ENCODE measurements at places on chromosomes 2 and 18.

GRCh38 chr2:9271091-9271490 is 64.5 kb downstream of the ASAP2 start:
- no peak for DNase-seq

DNA sequence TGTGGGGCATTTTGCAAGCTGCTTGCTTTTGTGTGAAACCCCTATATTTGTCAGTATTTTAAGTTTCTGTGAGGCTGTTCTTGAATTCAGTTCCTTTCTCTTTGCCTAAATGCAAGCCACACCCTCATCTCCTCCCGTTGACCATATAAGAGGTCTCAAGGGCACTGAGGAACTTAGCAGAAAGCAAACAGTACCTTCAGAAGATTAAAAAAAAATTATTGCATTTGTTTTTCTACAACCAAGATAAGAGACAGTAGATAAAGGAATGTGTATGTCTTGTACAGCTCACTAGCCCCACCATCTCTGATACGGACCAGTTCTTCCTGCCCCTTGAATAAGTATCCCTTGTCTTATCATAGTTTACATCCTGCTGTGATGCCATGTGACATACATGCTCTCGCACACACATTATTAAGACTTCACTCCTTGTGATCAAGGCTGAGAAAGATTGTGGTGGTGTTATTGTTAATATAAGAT is 64.2 kb downstream of the NPAS2 start:
- DNase-seq = no peak

- no peak for DNase-seq
Observed at GRCh38 chr2:118954297-118955060, 12.5 kb downstream of the MARCO start.

DNA sequence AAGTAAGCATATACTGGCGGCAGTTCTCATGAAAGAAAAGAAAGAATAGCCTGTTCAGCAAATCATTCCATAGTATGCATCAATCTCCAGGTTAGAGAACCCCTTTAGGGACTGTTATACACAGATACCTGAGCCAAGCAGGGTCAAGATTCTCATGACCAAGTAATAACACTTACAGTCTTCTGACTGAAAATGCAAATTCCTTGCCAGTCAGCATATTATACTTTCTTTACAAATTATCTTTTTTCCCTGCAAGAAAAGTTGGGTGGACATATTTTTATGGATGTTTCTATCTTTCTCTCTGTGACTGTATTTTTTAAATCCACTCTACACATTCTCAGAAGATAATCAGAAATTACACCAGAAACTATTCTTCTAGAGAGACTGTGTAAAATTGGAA is 120.4 kb upstream of the COL5A2 start:
- DNase-seq = no peak

DNA sequence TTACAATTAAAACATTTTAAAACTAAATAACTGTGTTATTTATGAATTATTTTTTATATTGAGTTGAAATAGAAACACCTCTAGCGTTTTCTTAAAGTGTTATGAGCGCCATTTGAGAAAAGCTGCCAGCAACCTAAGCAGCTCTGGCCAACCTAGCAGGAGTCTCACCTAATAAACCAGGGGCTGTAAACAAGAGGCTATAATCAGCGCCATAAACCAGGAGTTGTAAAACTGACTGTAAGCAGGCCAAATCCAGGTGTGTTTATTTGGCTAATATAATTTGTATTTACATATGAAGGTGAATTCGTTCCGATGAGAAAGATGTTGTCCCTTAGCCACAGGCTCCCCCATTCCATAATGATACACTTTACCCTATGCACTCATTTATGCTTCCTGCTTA is 34.7 kb downstream of the LRRTM1 start:
- no peak for DNase-seq

GRCh38 chr18:57776767-57777166 is 26.3 kb downstream of the ATP8B1 start:
- DNase-seq = no peak

- DNase-seq = no peak
Observed at GRCh38 chr18:57846258-57846657, 43.1 kb upstream of the ATP8B1 start.

GRCh38 chr18:42086288-42086687 is 131.3 kb downstream of the PIK3C3 start:
- no peak for DNase-seq

- DNase-seq = no peak
Observed at GRCh38 chr2:144943293-144943941, 423.5 kb upstream of the ZEB2 start.

GRCh38 chr2:17101091-17101490 is 417.1 kb downstream of the RAD51AP2 start:
- no peak for DNase-seq

GRCh38 chr18:55406451-55406991 is 181.5 kb downstream of the TCF4 start:
- no peak for DNase-seq

DNA sequence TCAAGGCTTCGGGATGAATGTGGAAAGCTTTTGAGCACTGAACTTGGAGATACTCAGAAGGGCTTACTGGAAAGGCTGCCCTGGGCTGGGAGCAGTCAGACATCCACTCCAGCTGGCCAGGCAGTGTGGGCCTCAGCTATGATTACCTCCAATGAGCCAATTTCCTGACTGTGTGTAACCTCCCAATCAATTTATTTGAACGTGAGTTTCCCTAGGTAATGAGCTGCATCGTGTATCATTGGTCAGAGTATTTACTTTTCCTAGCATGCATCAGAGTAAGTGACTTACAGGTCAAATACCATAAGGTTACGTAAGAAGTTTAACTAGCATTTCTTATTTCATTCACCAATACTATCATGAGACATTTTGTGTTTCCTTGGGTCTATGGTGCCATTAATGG is 11.0 kb upstream of the CTAGE1 start:
- no peak for DNase-seq

- DNase-seq = no peak
Observed at GRCh38 chr2:230749111-230749510, 36.5 kb downstream of the CAB39 start.

- DNase-seq = no peak
Observed at GRCh38 chr18:47470941-47471340, 219.5 kb upstream of the SKOR2 start.

GRCh38 chr18:76482971-76483691 is 11.9 kb downstream of the ZNF516 start:
- no peak for DNase-seq

DNA sequence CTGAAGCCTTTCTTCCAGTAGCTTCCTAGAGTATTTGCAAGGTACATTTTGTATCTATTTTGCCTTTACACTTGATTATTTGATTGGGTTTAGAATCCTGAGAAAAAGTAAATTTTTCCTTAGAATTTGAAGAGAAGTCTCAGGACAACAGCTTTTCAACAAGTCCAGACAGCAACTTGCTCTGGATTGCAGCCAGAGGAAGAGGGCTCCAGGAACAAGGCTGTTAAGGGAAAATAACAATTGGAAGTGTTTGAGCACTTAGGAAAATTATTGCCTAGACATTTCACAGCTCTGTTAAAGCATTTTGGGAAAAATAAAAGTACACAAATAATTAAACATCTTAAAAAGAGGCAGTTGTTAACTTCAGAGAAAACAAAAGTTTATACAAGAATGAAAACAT is 58.3 kb upstream of the RAPGEF4 start:
- no peak for DNase-seq

DNA sequence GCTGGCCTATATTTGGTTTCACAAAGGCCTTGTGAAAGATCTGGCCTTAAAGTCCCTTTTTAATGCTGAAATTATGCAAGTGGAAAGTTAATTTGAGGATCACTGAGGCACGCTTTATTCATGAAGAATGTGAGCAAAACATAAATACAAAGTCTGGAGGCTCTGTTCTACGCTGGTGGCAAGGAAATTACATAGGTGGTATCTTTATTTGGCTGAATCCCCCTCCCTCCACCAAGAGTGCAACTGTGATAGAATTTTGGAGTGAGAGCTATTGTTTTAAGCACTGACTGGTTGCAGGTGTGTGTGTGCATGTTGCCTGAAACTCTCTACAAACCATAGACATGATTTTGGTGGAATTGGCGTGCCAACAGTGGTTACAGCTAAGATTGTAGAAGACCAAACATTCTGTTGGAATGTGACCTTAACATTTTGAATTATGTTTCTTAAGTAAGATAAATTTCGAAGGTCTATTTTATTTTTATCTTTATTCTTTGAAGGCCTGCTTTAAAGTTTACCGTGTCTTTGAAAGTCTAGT is 114.3 kb downstream of the SPTBN1 start:
- DNase-seq = no peak

DNA sequence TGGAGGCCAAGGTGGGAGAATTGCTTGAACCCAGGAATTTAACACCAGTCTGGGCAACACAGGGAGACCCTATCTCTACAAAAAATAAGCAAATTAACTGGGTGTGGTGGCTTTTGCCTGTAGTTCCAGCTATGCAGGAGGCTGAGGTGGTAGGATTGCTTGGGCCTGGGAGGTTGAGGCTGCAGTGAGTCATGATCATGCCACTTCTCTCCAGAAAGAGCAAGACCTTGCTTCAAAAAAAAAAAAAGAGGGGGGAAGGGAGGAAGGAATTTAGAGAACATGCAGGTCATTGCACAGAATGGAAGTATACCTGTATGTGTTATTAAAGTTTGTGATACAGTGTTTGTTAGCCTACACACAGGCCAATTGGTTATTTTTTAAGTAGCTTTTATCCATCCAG is 25.8 kb downstream of the PKP4 start:
- DNase-seq = no peak

DNA sequence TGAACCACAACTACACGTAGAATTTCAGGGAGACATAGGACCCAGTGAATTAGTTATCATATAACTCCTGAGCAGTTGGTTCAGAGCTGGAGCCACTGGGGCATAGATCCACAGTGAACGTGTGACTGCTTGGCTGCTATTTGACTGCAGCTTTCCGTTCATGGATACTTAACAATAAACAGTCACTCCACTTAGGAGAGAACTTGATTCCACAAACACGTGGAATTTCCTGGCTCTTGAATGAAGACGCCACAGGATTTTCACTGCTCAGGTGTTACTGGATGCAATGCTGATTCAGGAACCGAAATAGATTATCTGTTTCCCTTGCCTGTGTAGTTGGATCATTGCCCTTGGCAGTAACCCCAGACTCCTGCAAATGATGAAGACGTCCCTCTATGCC is 679.1 kb upstream of the ZEB2 start:
- no peak for DNase-seq

DNA sequence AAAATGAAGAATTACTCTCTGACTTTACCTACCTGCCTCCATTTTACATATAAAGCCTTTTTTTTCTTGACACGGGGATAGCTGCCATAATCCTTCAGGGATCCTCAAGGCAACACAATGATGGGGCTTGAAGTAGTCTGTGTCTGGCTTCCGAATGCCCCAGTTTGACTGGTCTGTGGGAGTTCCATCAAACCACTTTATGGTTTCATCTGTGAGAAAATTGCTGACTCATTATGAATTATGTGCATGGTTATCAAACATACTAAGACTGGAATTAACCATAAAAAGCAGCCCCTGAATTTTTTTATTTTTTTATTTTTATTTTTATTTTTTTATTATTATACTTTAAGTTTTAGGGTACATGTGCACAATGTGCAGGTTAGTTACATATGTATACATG is 117.5 kb downstream of the PLA2R1 start:
- no peak for DNase-seq

DNA sequence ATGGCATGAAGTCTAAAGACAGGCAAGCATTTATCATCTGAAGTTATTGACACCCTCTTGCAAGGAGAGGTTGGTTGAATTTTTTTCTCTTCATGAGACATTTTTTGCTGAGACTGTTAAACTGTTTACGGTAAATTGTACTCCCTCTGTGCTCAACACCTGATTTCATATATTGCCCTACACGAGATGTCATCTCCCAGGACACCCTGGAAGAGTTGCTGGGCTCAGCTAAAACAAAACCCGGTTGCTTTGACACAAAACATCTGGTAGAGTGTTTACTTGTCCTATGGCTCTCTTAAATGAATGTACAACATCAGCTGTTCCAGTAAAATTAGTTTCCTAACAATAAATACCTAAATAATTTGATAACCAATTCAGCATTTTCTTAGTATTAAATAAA is 533.8 kb downstream of the SOCS6 start:
- no peak for DNase-seq

- peak; percentile 89 for DNase-seq
Observed at GRCh38 chr18:48161191-48161910, 230.9 kb upstream of the SMAD2 start.

DNA sequence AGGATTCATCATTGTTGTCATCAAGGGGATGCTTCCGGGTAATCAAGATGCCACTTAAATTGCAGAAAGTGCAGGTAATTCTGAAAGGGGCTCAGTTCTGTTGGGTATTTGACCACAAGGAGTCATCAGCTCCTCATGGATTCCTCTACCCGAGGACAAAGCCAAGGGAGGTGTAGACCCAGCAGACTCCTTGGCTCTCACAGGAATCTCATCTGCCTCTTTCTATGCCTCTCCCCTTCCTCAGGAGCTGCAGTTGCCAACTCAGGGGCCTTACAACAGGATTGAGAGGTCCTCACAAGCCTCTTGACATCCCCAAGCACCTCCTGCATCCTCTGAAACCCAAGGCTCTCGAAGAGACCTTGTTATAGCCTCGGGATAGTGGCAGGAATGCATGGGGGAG is 44.0 kb downstream of the ITGB6 start:
- no peak for DNase-seq

GRCh38 chr2:1791006-1791605 is 46.8 kb upstream of the PXDN start:
- DNase-seq = no peak

- DNase-seq = no peak
Observed at GRCh38 chr18:51425475-51425874, 228.0 kb upstream of the MEX3C start.

- no peak for DNase-seq
Observed at GRCh38 chr2:54470266-54470938, 14.3 kb downstream of the SPTBN1 start.
